ENCODE measurements at places on chromosomes 2 and 18.

DNA sequence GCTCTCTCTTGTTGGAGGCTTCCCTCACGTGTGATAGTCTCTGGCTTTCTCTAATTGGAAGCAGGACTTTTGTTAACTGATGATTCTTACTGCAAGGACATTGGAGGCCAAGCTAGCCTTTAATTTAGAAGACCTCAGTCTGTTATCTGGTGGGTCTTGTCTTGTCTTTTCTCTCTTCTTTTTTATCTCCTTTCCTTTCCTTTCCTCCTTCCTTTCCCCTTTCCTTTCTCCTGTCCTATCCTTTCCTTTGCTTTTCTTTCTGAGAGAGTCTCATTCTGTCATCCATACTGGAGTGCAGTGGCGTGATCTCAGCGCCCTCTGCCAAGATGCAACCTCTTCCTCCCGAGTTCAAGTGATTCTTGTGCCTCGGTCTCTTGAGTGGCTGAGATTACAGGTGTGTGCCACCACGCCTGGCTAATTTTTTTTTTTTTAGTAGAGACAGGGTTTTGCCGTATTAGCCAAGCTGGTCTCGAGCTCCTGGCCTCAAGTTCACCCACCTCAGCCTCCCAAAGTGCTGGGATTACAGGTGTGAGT, 18.1 kb downstream of the CCNYL1 start:
- DNase-seq, result no peak

DNA sequence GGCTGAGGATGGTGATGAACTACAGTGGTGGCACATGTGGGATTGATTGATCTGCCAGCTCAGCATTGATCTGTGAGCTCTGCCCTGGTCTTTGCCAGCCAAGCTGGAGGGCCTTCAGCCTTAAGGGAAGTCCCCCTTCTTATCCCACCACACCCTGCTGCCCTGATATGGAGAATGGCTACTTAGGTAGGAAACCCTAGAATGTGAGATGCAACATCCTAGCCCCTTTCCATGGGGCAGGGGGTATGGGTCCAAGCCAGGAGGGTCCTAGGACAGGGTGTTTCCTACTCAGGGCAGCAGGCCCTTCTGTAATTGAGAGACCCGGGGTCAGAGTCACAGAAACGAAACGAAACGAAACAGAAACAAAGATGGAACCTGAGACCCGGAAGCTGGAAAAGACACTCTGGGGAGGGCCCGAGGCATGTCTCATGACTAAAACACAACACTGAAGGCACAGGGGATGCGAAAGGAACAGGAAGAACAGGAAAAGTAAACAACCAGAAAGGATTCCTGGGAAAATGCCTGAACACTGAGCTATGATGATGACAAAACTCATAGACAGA, 16.9 kb upstream of the SULT1C2 start:
- DNase-seq, result no peak

DNA sequence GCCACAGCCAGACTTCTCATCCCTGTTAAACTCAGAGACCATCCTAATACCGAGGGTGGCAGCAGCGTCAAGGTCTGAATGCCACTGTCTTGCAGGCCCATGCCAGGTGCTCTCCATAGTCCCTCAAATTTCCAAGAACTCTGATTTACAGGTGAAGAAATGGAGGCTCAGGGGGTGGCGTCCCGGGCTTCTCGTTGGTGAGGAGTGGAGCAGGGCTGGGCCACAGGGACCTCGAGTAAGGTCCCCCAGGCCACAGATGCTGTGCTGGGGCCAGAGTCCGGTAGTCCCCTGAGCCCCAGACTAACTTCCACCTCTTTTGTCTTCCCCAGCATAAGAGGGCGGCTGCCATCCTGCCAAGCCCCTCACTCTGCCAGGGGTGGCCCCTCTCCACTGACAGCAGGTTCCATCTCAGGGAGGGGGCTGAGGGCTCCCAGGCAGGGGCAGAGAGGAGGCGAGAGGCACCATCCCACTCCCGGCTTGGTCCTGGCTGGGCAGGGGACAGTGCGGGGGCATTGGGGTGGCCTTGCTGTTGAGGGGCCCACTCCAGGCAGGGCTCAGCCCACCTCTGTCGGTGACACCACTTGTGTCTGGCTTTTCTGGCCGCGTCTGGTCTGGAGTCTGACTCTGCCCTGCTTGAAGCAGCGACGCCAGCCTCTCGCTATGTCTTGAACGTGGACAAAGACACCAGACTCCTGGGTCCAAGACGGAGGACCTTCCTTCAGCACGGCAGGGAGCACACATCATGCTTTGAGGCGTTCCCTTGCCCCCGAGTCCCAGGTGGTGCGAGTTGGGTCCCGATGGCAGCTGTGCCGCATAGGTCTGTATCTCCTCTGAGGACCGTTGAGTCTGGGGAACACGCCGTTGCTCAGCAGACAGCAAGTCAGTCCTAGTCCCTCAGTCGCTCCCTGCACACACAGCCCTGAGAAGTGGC, 15.9 kb upstream of the KLHL30 start:
- DNase-seq, result no peak

GRCh38 chr2:155442755-155443372, 744.4 kb downstream of the KCNJ3 start:
- DNase-seq, result no peak

- no peak for DNase-seq
Observed at GRCh38 chr2:122070241-122070731, 314.8 kb downstream of the TSN start.

- DNase-seq, result no peak
Observed at GRCh38 chr2:42848265-42848664, 55.9 kb upstream of the HAAO start.

DNA sequence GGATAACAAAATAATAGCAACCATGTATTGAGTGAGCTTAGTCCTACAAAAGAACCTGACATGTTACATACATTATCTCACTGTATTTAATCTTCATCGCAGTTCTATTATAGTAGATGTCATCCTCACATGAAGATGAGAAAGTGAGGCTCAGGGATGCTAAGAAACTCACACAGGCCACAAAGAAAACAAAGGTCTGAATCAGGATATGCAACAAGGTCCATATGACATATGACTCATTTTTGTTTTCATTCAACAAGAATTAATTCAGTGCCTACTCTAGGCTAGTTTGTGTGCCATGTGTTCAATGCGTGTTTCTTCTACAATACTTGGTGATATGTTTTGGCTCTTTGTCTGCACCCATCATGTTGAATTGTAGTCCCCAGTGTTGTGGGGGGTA, 219.7 kb upstream of the EPHA4 start:
- DNase-seq, result no peak

DNA sequence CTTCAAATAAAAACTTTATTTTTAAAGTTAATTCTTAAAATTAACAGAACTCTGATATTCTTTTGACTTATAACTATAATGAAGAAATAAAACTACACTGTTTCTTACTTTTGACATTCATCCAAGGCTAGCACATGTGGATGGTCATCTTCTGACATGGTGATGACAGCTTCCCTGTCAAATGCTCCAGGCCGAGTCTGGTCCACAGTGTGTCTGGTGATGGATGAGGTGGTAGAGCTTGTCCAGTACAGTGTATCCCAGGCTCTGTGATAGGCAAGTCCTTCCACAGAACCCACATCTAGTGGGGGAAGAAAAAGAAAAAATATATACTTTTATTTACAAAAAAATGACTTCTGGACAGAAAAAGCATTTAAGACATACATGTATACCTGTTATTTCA, 1529.5 kb downstream of the LRP1B start:
- DNase-seq, result no peak

DNA sequence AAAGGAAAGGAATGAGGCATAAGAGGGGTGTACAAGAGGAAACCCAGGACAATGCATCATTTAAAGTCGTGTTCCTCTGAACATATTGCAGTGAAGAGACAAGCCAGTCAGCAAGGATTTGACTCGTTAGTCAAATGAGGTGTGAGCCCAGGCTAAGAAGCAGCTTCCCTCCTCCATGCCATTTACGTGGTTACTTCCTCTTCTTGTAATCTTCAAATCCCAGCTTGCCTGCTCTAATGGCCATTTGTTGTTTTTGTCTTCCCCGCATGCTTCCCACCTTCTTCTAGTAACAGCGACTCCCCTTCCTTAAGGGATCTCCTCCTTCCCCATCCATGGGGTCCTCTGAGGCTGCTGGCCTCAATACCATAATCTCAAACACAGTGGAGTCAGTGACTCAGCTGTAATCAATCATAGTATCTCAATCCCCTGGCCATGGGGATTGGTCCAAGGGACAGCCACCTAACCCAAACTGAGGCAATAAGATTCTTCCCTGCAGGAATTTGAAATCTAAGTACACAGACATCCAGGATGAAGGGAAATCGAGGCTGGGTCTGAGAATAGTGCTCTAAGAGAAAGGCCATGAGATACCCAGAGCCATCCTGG, 37.6 kb downstream of the SLC14A1 start:
- DNase-seq, result no peak

DNA sequence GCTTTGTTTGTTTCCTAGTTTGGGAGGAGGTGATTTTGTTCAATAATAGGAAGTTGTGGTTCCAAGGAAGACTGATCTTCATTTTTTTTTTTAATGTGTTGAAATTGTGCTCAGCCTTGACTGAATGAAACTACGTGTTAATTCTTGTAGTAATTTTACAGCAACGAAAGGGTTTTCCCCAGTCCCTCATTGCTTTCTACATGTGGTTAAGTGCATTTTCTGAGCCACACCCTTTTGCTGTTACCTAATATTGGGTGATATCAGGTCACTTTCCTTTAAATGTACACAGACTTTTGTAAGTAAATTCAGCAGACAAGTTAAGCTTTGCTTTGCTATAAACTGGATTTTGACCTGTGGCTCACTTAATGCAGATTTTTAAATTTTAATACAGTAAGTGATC, 73.6 kb downstream of the OTX1 start:
- DNase-seq, result no peak

DNA sequence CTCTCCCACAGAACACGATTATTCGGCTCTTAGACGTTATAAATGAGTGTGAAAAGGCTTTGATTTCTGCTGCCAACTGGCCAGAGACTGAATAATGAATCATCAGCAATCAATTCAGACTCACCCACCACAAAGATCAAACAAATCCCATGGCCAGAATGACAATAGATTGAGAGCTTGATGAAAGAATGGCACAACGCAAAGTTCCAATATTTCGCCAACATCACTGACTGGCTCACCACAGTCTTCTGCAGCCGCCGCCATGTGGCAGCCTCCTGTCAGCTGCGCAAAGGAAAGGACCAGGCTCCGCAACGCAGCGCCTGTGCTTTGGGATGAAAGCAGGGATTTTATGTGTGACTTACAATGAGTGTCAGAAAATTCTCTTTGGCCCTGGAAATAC, 104.4 kb upstream of the SOX11 start:
- no peak for DNase-seq

Data from activated CD4-positive, CD25-positive, alpha-beta regulatory T cell treated with anti-CD3 and anti-CD28 coated beads, Interleukin-2, amount 50 U/mL, for 72 hours (primary cell).